ENCODE measurements at places on chromosomes 16 and 17.

DNA sequence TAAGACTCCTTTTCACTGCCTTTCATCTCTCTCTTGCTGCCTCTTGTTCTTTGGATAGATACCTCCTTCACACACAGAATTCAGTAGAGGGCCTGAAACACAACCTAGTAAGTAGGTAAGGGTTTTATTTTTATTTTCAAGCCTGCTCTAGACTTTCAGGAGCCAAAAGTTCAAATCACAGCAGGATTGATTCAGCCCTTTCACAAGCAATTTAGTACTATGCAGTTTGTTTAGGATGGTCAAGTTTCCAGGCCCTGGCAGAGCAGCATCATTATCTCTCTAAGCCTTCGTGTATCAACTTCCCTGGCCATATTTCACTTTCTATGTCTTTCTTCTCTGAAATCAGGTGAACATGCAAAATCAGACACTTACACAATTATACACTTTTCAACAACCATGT lies 148.8 kb upstream of the CORO6 start:
- DNase-seq: no peak

- no peak for DNase-seq
These were observed 125.3 kb downstream of the ANKRD11 start for GRCh38 chr16:89365044-89365467.

GRCh38 chr16:12321311-12321842 lies 344.8 kb downstream of the SNX29 start:
- DNase-seq: no peak

- no peak for DNase-seq
These were observed 22.1 kb downstream of the FCSK start for GRCh38 chr16:70476272-70477020.

- no peak for DNase-seq
These were observed 21.7 kb downstream of the SPHK1 start for GRCh38 chr17:76405967-76406647.

All from anterior cingulate cortex (tissue), 58 donors.